Nucleus accumbens (tissue), 56 donors: ENCODE measurements at places on chromosomes 1 and 21.

DNA sequence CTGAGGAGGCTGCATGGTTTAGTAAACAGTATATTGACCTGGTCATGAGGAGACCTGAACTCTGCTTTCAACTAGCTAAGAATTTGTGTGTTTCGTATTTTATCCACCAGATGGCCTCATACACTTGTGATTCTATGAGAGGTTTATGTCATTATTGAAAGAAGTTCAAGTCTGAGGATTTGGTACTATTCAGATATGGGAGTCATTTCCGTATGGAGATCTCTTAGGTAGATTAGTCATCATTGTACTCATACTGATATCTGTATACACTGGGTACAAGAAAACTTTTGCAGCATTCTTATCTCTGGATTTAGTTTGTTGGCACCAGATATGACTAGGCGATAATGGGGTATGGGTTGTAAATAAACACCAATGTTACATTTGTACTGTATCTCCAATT is 26.6 kb downstream of the ATF6 start:
- DNase-seq: no peak

DNA sequence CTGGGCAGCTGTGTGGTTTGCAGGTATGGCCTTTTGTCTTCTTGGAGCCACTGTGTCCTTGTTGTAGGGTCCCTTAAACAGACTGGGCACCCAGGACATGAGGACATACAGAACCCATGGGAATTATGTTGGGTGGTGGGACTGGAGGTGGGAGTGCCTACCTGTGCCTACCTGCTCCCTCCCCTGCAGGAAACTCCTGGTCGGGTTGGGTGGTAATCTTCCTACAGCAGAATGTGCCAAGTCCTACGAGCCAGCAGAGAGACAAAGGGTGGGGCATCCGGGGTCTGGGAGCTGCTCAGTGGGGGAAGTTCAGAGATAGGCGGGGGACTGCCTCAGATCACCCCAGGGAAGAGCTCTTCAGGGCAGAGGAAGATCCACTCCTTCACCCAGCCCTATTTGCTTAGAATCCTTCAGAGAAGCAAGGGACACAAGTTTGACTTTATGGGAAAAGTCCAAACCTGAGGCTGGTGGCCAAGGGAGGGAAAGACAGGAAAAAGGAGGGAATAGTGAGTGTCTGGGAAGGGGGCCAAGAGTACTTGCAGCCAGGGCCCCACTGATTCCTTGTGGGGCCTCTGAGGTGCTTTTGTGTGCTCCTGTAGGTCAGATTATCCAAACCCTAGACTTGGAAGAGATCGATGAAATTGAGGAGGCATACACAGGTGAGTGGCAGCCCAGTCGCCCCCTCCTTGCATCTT is 58.3 kb downstream of the KIF21B start:
- no peak for DNase-seq

DNA sequence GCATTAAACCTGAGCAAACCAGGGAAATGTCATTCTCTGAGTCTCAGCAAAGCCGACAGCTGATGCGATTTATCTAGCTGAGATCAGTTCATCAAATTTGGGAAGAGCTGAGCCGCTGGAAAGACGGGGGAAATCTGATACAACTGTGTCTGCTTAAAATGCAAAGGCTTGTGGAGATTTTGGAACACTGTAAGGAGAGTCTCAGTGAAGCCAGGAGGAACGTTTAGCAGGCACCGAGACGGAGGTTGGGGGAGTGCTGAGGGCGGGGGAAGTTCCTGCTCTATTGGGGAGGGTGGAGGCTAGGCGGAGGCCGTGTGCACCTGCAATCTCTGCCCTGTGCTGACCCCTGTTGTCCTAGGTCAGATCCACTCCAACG is 143.2 kb upstream of the CSF3R start:
- DNase-seq: peak; percentile 19

- DNase-seq: no peak
Observed at GRCh38 chr1:37851262-37851661, 8.1 kb downstream of the MTF1 start.

GRCh38 chr1:31412732-31413404 is at the start of gene SERINC2:
Gene SERINC2 (plus strand): TSS chr1:31413213. CDS start chr1:31413266, 53 bp downstream.
- DNase-seq: no peak

- DNase-seq: no peak
Observed at GRCh38 chr1:152959801-152960451, 10.5 kb upstream of the SPRR4 start.

- no peak for DNase-seq
Observed at GRCh38 chr21:37619464-37619974, 252.9 kb downstream of the DYRK1A start.

GRCh38 chr1:36542962-36543515 is 60.3 kb upstream of the CSF3R start:
- DNase-seq: no peak

GRCh38 chr1:31954607-31955283 is 16.6 kb upstream of the PTP4A2 start:
- DNase-seq: no peak
